Activated CD8-positive, alpha-beta memory T cell treated with anti-CD3 and anti-CD28 coated beads for 4 hours (primary cell): ENCODE measurements at places on chromosomes 16 and 17.

DNA sequence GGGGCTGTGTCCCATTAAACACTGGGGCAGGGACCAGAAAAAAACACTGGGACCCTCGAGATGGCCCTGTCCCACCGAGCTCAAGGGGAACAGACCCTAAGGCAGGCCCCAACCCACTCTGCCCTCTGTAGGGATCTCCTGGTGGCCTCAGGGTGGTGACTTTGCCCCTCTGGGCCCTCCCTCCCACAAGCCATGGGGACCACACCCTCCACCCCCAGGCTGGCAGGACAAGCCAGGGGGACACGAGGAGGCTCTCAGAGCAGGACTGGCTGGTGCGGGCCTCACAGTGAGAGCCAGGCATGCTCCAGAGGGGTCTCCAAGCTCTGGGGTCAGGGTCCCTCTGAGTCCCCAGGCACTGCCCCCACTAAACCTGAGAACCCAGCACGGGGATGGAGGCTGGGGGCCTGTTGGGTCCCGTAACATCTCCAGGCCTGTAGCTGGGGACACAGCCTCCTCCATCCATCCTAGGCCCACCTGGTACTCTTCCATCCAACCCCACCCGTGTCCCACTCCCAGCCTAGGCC lies 14.5 kb upstream of the SRRM2 start:
- DNase-seq, result no peak

DNA sequence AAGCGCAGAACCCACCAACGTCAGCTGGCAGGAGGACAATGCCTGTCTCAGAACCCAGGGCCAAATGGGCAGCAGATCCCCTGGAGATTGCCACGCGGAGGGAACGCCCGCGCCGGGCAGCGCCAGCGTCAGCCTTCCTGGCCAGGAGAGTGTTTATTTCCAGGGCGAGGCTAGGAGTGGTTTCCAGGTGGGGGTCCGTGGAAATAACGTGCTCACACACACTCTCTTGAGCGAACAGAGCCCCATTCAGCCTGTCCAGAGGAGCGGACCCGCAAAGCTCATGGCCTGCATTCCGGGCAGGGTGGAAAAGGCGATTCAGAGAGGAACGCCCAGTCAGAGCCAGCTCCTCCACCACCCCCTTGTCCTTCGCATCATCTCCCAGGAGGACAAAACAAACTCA lies 40.3 kb downstream of the SDK2 start:
- DNase-seq, result no peak

- no peak for DNase-seq
Observed at GRCh38 chr17:44338702-44339101, 6.4 kb upstream of the GRN start.

- DNase-seq, result peak; percentile 62
Observed at GRCh38 chr17:980406-981291, 1.1 kb upstream of the NXN start.

GRCh38 chr17:72311004-72311403 lies 190.2 kb downstream of the SOX9 start:
- no peak for DNase-seq
